ENCODE measurements at places on chromosomes 16 and 17.

DNA sequence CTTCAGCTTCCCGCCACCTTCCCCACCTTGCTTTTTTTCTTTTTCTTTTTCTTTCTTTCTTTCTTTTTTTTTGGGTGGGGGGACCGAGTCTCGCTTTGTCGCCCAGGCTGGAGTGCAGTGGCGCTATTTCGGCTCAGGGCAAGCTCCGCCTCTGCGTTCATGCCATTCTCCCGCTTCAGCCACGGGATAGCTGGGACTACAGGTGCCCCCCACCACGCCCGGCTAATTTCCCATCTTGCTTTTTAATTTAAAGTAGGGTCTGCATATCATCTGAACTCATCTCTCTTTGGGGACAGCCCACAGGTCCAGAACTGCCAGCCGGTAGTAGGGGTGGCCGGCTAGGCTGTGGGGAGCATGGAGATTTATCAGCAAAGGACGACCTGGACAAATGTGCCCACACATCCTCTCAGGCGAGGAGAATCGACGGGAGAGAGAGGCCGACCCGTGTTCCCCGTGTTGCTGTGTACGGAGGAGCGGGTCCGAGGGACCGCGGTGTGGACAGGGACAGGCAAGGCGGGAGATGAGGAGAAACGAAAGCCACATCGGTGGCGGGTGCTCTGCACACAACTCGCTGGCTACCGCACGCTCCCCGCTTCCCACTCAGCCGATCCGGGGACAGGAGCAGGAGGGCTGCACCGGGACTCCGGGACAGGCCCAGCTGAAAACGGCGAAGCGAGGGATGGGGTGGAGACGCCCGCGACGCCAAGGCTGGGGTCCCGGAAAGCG, 2.4 kb downstream of the MT1M start:
- DNase-seq, result no peak

- no peak for DNase-seq
These were observed 3.2 kb upstream of the UBE2G1 start for GRCh38 chr17:4369557-4370230.

- DNase-seq, result no peak
These were observed 36.3 kb downstream of the MYH3 start for GRCh38 chr17:10620823-10621222.

GRCh38 chr16:57409870-57410587, 5.5 kb downstream of the CCL17 start:
- no peak for DNase-seq

DNA sequence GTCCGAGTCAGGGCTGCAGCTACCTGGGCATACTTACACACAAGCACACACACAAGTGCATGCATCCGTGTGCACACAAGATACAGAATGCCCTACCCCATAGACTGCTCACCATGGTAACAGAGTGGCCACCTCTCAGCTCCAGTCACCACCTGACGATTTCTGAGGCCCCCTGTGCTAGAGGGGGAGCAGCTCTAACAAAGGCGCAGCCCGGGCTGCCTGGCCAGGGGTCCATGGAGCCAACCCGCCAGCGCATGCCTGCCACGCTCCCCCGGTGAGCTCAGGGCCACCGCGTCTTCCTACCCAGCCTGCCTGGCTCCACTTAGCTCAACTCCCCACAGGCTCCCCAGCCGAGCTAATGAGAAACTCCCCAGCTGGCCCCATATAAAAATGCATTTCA, 75.5 kb downstream of the ZNF423 start:
- DNase-seq, result no peak

DNA sequence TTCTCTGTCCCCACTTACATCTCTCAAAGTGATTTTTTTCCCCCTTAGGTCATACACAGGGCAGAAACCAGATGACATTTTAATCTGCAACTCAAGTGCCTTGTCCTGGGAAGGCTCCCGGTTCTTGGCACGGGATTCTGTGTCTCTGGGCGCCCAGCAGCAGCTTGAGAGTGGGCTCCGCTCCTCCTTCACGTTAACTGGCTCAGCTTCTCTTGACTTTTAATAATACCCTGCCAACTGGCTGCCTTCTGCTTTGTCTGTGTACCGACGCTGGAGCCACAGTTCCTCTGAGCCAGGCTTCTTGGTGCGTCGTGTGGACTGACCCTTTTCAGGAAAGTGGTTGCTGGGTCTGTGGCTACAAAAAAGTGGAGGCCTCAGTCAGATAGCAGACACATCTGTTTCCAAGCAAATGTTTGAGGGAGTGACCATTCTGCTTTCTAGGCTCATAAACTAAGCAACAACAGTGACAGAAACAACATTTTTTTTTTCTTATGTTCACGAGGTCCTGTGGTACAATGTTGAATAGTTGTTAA, 64.9 kb downstream of the IRF8 start:
- DNase-seq, result peak; percentile 65

GRCh38 chr16:12899529-12900143, 1.8 kb upstream of the SHISA9 start:
- DNase-seq, result no peak

GRCh38 chr17:80071116-80071841, 30.1 kb upstream of the GAA start:
- DNase-seq, result peak; percentile 84

DNA sequence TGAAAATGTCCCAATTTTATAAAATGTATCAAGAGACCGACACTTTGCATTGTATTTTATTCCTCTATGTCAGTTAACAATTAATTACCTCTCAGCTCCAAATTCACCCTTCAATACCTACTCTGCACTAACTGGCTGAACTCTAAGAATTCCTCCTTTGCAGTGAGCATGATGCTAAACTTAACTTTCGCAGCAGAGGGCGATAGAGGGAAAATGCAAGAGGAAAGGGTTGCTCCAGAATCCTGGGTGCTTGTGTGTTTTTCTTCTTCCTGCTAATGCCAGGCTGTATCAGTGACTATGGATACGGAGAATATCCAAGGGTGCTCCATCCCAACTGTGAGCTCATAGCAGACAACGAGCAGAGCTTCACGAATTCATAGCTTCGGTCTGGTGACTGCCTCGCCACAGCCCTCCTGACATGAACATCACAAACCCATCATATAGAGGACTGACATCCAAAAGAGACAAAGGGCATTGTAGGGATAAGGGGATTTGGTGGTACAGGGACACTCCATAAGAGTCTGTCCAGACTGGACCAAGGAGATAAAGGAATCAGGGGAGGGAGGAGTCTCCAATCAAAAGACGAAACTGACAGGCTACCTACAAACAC, 172.9 kb downstream of the STX8 start:
- no peak for DNase-seq

DNA sequence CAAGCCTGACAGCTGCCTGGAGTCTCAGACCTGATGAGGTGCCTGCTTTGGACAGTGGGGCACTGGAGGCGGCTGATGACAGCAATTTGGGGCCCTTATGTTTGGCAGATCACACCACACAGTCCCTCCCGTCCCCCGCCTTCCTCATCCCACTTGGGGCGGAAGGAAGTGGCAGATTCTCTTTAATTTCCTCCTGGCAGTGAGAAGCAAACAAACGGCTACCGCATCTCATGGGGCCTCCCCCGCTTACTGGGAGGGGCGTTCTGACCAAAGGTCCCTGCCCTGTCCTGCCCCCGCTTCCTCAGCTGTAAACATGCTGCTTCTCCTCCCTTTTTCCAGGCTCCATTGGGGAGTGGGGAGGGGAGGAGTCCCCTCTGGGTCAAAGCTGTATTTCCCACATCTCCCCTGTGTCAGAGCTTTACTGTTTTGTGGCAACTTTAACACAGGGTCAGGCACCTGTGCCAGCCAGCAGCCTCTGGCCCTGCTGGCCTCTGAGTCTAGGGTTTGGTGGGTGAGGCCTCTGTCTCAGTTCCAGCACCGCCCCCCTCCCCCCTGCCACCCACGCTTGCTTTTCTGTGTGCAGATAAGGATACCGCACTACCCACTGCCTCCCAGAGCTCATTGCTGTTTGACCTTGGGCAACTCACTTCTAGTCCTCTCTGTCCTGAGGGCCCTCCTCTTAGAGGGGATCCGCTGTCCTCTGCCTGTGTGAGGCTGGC, 5.4 kb upstream of the NFATC3 start:
- DNase-seq, result no peak

- no peak for DNase-seq
These were observed 247.1 kb downstream of the SEC14L1 start for GRCh38 chr17:77387891-77388290.

DNA sequence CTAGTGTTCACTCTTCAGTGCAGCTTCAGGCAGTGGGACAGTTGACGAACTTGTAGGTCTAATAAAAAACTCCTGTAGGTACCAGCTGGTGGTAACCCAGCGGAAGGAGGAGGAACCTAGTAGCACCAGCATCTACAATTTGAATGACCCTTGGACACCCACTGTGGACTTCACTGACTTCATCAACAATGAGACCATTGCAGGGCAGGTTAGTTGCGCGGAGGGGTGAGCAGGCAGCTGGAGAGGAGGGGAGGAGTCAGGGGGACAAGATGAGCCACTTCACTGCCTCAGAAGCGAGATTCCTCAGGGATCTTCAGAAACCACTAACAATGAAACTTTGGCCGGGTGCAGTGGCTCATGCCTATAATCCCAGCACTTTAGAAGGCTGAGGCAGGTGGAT, 22.3 kb downstream of the AOC3 start:
- no peak for DNase-seq

- DNase-seq, result no peak
These were observed 73.5 kb upstream of the DNAJA2 start for GRCh38 chr16:47046726-47047523.

GRCh38 chr16:11016993-11017392, 72.6 kb downstream of the CLEC16A start:
- peak; percentile 63 for DNase-seq

DNA sequence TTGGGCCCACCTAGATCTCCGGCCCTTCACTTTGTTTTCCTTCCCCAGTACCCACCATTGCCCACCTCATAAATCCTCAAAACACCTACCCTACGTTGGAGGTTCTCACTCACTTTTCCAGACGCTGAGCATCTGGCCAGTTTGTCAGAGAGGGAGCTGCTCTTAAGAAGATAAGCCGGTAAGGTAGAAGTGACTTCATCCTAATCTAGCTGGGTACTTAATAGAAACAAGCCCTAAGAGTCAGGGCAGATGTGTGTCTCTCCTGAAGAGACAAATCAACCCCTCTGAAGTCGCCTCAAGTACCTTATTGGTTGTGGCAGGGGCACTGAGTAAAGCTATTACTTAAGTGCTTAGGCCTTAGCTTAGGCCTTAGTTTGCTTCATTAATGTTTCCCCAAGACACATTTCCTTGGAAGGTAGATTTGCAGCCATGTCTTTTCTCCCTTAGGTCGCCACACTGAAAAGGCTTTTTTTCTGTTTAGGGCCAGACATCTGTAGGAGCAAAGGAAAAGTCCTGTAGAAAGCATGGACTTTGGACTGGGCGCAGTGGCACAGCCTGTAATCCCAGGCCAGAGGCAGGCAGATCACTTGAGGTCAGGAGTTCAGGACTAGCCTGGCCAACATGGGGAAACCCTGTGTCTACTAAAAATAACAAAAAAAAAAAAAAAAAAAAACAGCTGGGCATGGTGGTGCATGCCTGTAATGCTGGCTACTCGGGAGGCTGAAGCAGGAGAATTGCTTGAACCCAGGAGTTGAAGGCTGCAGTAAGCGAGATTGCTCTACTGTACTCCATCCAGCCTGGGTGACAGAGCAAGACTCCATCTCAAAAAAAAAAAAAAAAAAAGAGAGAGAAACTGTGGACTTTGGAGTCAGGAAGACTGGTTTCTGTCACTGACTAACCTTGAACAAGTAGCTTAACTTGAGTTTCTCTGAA, 1.0 kb downstream of the TACO1 start:
- no peak for DNase-seq

- DNase-seq, result peak; percentile 21
These were observed 10.8 kb upstream of the TAOK1 start for GRCh38 chr17:29379084-29379991.

DNA sequence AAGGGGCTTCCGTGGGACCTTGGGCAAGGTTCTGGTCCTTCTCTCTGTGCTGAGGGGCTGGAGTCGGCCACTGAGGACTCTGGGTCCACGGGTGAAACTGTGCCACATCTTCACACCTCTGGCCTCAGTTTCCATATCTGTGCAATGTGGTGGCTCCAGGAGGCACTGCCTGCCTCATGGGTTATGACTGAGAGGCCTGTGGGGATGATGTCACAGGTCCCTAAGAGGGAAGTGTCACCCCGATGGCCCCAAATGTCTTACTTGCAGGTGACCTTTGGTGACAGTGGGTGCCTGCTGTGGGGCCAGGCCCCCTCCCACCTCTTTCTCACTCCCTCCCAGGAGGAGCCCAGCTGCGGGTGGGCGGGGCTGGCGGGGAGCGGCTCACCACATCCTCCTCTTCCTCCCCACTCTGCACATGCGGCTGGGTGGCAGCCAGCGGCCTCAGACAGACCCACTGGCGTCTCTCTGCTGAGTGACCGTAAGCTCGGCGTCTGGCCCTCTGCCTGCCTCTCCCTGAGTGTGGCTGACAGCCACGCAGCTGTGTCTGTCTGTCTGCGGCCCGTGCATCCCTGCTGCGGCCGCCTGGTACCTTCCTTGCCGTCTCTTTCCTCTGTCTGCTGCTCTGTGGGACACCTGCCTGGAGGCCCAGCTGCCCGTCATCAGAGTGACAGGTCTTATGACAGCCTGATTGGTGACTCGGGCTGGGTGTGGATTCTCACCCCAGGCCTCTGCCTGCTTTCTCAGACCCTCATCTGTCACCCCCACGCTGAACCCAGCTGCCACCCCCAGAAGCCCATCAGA, at the start of gene IL21R:
Gene IL21R, plus strand, starts transcription at position 407 of the 801 bp plus-strand sequence. CDS start 27,898 bp downstream, outside the sequence.
- DNase-seq, result peak; percentile 60

DNA sequence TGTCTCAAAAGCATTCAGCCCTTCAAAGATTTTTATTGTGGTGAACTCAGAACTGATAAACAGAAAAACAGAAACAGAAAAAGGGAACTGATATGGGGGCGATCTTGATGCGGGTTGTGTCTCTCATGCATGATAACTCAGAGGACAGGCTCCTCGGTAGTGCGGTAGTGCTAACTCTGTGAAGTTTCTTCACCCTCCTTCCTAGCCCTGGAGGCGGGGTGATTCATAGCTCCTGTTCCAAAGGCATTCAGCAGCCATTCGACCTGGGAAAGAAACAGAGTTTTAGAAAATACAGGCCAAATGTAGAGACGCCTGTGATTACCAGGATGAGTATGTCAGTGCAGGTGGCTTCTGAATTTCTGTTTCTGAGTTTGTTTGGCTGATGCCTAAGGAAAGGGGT, 5.5 kb upstream of the MAF start:
- DNase-seq, result peak; percentile 54

DNA sequence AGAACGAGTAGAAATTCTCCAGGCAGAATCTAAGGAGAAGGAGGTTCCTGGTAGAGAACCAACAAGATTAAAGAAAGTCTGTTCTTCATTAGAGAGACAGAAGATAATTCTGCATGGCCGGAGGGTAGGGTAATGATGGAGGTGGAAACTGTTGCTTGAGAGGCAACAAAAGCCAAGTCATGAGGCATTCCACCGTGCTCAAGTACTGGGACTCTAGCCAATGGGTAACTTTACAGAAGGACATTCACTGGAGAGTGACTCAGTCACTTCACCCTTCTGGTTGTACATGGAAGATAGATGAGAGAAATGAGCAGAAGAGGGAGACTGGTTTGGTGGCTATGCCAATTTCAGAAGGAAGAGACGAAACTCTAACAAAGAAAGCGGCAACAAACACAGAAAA, 53.6 kb upstream of the ANKFN1 start:
- no peak for DNase-seq

- peak; percentile 91 for DNase-seq
These were observed 985 bp upstream of the SLFN12 start for GRCh38 chr17:35433075-35433894.
